ENCODE measurements at places on chromosomes 1 and 21.

GRCh38 chr1:18856435-18856834 lies 3.0 kb downstream of the TAS1R2 start:
- DNase-seq, result no peak

DNA sequence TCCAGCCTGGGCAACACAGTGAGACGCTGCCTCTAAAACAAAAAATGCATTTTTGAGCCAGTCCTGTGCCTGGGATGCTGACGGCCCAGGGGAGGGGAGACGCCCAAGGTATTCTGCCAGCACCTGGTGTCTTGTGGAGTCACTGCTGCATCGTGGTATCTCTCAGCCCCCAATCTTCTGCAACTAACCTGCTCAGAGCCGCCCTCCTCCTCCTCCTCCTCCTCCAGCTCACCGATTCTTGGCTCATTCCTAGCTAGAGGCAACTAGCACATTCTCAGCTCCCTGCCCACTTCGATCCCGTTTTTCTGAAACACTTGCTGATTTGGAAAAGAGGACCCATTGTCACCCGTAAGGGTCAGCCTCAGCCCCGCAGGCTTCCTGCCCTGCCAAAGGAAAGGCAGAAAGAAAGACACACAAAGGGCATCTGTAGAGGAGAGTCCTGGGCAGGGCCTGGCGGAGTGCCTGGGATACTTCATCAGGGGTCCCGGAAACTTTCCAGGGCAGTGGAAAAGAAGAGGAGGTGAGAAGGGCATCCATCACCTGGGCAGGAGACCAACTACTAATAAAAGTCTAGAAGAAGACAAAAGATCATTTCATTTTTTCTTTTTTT lies 20.7 kb downstream of the GPR157 start:
- no peak for DNase-seq

DNA sequence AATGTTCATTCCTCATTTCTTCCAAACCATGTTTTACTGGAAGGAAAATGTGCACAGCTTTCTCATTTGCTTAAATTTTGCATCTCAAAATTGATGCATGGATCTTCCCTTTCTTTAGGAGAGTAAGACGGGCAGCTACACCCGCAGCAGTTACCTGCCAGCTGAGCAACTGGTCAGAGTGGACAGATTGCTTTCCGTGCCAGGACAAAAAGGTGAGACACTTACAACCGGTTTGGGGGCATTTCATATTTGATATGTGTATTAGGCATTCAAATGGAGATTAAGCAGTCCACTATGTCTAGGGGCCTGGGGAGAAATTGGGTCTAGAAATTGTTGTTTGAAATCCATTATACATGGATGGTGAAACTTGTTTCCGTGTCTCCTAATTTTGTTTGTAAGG lies 12.9 kb downstream of the C8A start:
- no peak for DNase-seq

GRCh38 chr21:36433059-36433709 lies 46.7 kb downstream of the CLDN14 start:
- DNase-seq, result no peak

GRCh38 chr1:57378534-57378933 lies 45.3 kb downstream of the DAB1 start:
- DNase-seq, result no peak

DNA sequence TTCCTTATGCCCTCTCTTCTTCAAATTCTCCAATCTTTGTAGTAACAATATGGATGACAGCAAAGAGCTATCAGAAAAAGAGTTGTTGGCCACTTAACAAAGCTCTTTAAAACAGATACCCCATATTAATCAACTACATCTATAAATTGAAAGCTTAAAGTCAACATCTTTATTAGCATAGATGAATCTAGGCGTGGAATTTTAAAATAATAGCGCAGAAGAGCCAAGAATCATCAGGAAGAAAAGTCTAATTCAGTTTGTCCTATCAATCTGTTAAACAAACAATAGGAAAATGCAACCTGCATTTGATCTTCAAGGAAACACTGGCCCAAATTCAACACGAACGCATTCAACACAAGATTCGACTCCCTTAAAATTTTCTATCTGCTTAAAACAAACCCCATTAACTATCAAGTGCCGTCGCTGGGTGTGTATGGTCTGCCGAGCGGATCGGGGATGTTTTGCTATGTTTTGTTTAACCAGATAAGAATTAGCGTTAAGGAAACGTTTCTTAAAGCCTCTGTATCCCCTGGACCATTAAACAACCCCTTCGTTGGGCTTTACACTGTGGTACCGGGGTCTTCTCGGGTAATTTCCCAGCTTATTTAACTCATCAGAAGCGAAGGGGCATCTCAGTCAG lies 1.0 kb downstream of the LYST start:
- no peak for DNase-seq

GRCh38 chr1:231317306-231318014 lies 20.2 kb downstream of the EXOC8 start:
- DNase-seq, result no peak

All from activated T-helper 9 cell treated with anti-CD3 and anti-CD28 coated beads, Interleukin-2, amount 50 U/mL, for 16 hours (primary cell).